Choroid plexus epithelial cell (primary cell): ENCODE measurements at places on chromosomes 4 and X.

- DNase-seq, result no peak
Observed at GRCh38 chr4:79445371-79445781, 37.3 kb upstream of the GK2 start.

DNA sequence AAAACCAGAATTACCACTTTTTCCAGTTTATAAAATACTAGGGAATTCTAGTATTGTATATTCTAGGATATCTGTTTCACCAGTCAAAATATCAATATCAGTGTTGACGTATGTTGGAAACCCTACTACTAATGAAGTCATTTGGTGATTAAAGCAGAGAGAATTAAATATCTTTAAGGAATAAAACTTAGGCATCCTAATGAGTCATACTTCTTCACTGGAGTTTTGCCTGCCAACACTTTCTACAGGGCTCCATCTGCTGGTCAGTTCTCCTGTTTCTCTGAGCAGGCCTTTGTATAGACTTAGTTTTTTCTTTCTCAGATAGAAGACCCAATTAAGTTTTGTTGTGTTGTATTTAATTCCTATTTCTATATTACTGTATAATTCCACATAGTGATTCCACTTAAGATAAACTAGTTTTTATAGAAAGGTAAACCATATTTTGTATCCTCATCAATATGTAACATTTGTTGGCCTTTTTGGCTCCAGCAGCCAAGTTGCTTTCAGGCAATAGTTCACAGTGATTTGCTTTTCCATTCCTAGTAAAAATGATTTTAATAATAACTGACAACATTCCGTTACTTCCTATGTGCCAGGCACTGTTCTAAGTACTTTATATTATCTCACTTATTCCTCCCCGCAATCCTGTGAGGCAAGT, 3.5 kb downstream of the AP1AR start:
- DNase-seq, result peak; percentile 93

DNA sequence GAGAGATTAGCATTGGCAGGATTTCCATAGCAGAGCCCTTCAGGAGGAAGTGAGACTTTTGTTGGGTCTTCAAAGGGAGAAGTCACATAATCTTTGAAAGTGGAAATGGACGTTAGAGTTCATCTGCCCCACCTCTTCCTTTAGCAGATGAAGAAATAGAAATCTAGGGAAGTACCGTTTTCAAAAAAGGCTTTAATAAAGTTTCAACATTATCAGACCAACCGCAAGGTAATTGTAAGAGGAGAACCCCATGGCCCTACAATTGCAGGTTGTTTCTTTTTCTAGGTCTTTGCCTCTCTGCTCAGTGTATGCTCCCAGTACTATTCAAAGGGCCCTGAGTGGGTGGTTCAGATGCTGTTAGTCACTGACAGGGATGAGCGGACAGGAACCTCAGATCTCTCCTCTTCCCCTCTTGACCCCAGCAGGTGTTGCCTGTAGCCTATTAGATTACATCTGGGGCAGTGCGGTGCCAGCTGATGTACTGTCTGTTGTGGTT, 48.6 kb upstream of the AP1S2 start:
- DNase-seq, result no peak

DNA sequence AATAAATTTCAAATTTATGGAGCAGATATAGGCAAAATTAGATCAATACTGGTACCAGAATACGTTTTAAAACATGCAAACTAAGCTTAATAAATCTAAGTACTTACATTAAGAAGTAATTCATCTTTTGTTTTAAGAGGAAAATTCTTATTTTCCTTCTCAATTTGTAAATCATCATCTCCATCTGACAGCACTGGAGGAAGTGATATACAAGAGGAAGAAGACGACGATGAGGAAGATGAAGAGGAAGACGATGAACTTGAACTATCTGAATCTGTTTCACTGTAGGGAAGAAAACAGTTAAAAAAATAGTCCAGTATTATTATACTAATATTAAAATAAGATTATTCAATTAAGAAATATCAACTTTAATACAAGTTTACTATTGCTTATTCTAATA, 2.6 kb downstream of the NAF1 start:
- DNase-seq, result no peak

DNA sequence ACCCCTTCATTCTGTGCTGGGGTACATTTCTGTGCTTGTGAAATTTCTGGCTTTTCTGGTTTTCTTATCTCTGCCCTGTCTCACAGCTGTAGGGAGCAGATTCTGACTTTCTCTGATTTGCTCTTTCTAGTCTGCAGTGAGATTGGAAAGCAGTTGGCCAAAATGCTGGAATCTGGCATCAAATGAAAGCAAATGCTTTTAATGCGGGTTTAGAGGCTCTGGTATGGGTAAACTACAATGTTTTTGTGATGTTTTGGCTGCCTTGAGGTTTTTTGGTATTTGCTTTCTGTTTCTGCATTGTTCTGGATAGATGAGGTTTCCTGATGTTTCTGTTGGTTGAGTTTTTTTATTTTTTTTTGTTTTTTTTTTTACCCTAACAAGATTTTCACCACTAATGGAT, 23.8 kb downstream of the SMIM20 start:
- DNase-seq, result peak; percentile 61

GRCh38 chrX:125404667-125405160, 85.0 kb downstream of the TEX13C start:
- DNase-seq, result no peak

- no peak for DNase-seq
Observed at GRCh38 chr4:29199485-29199884, 1520.7 kb upstream of the PCDH7 start.

- DNase-seq, result no peak
Observed at GRCh38 chr4:8359193-8359592, 81.3 kb downstream of the ACOX3 start.

DNA sequence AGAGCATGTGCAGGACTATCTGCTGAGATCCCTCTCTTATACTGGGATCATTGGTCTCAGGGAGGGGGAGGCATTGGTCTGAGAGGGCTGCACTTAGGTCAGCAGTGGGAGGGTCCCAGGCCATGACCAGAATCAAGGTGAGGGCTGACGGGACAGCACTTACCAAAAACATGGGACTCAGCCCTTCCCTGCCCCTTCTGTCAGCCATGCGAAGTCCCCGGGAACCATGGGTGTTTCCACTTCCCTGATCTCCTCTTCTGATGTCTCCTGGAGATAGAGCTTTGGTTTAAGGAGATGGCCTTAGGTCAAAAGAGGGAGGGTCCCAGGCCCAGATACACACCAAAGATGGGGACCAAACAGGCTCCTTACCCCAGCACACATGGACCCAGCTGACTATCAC, 12.9 kb upstream of the HSFX1 start:
- no peak for DNase-seq

DNA sequence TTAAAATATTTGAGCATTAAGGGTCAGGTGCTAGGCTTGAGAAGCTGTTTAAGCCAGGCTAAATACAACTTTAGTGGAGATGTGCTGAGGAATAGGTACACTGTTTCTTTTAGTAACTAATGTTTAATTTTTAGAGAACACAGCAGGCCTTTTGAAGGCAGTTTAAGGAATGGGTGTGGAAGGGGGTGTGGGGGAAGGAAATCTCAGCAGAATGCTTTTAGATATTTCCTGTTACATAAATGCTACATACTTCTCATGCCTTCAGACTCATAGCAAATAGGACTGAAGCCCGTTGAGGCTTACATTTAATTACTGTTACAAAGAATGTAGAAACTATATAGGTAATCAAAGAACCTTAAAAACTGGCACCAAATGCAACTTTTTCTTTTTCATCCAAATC, 66.3 kb downstream of the WWC2 start:
- DNase-seq, result peak; percentile 67

DNA sequence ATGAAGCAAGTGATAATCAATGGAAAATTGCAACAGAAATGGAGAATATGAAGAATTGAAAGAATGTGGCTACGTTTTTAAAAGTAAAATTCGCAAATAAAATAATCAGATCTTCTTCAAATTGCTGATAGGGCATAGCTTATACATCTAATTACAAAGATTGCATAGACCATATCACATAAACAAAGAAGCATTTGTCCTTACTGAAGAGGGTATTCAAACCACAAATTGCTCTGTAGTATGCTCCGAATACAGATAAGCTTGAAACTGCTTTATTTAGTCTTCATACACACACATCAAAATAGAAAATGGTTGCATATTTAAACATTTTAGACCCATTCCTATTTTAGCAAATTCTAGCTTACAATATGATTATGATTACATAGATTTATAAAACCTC, 206.7 kb upstream of the SLIT2 start:
- no peak for DNase-seq

- DNase-seq, result peak; percentile 39
Observed at GRCh38 chr4:21535898-21536297, 412.7 kb downstream of the KCNIP4 start.

GRCh38 chr4:55768291-55768690, 51.3 kb upstream of the EXOC1L start:
- DNase-seq, result peak; percentile 95

GRCh38 chrX:118666521-118666920, 60.9 kb upstream of the IL13RA1 start:
- peak; percentile 33 for DNase-seq

DNA sequence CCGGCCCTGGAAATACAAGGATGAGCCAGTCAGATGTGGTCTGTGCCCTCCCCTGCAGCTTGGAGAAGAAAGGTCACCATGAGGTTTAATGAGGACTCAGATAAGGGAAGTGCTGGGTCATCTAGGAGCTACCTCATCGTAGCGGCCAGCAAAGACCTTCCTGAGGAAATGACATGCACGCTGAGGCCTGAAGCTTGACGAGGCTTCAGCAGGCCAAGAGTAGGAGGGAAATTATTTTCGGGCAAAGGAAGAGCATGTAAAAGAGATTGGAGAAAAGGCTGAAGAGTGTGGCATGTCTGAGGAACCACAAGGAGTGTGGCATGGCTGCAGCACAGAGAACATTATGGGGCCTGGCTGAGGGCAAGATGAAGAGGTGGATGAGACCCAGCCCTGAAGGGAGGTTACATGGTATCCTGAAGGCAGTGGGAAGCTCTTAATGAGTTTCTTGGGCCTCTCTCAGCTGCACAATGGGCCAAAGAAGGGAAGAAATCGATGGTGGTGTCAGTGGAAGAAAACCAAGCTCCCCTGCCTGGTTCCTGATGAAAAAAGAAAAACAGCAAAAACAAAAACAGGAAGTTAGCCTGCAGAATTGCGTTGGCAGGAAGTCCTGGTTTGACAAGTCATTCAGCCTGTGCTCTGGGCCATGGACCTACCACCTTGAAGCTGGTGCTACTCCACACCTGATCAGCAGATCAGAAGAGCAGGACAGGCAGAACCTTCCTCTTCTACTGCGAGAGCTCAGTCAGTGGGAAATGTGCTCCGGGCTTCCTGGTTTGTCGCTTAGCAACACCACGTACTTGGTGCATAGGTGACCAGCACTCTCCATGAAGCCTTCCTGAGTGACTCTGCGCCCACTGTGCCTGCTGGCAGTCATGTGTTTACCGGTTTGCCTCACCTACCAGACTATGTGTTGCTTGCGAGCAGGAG, 134.5 kb upstream of the KLF3 start:
- DNase-seq, result no peak

DNA sequence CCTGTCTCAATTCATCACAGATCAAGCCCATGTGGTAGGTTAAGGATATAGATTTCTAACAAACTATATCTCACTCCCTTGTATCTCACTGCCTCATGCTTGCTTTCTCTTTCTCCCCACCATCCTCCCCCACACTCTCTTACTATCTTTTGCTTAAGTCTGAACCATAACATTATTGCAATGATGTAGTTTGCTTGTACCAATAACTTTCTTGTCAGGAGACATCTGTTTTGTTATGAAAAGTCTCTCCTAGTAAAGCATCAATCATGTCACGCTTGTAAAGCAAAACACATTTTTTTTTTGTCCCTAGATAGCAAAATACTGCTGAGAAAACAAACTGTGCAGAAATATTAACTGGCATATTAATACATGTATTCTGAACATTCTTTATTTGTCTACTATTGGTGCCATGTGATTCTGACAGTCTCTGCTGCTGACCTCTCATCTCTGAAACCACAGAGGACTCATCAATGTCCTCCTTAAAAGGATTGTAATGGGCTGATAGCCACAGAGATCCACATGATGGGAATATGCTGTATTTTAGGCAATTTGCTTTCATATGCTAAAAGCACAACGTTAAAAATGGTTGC, 217.5 kb downstream of the VEGFC start:
- peak; percentile 45 for DNase-seq

DNA sequence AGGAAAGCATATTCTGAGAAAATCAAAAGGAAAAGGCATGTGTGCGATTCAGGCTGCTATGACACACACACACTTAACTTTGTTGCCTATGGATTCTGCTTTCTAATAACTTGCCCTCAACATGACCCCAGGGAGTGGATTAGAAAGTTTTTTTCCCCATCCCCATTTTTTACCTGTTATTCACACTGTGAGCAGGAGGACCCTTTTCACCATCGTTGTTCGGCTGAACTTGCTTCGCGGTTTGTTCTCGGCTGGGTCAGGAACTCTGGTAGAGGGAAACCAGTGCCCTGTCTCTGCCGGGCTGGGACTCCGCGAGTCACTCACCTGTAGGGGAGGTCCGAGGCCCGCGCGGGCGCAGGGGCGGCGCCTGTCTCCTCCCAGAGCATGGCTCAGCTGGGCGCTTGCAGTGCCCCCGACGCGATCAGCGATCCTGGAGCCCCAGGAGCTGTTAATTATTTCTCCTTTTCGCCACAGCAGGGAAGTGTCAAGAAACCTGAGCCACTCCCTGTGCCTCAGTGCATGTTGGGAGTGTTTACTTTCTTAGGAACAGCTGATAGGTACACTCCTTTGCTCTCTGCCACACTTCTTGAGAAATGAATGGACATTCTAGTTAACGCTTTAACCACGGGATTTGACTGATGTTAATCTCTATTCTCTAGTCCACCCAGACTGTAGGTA, at the start of gene RASSF6:
Gene RASSF6, minus strand, starts transcription at position 322 of the 678 bp plus-strand sequence. CDS start 8,641 bp downstream, outside the sequence.
- peak; percentile 27 for DNase-seq

GRCh38 chr4:1752284-1753041, 31.1 kb downstream of the TACC3 start:
- peak; percentile 17 for DNase-seq

GRCh38 chr4:183268556-183268955, 51.5 kb downstream of the CLDN22 start:
- DNase-seq, result no peak

GRCh38 chr4:111631215-111631999, 513.8 kb upstream of the FAM241A start:
- peak; percentile 51 for DNase-seq

DNA sequence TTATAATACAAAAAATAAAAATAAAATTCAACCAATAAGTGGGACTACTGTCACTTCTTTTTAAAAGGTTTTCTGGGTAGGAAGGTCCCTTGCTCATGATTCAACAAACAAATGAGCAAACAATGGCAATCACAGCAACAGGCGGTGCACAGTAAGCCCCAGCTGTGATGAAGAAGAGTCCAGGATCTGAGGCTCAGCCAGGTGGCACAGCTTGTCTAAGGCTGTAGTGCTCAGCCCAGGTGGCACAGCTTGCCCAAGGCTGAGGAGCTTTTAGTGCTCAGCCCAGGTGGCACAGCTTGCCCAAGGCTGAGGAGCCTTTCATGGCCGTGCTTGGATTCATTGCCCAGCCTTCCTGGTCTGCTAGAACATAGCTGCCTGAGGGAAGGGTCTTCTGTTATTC, 75.0 kb downstream of the ZFYVE28 start:
- DNase-seq, result no peak

- DNase-seq, result peak; percentile 73
Observed at GRCh38 chr4:150960818-150961217, 54.3 kb downstream of the LRBA start.
